ENCODE measurements at places on chromosomes 1 and 21.

- DNase-seq: no peak
These were observed 59.5 kb downstream of the PHACTR4 start for GRCh38 chr1:28428990-28429520.

DNA sequence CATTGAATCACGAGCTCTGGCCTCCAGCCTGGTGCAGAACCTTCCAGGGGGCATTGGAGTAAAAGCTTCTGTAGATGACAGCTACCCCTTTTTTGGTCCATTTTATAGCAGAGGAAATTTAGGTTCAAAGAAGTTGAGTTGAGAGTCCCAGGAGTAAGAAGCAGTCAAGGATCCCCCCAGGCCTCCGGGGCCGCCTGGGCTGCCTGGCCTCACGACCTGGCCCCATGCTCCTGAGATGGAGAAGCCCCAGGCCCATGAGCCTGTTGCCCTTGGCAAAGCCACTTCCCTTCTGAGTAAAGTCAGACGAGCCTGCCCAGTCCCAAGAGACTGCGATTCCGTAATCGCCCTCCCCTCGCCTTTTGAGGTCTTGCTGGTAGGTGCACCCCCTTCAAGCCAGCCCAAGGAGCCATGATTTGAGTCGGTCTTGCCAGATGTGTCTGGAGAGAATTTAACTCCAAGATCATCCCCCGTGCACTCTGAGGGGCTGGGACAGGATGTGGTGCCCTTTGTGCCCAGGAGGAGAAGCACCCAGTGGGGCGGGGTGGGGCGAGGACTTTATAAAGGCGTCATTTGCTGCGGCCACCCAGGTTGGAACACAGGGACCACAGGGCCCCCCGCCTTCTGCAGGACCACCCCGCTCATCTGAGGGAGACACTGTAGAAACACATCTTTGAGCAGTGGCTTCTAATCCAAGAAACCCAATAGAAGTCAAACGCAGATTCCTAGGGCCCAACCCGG, 30.1 kb downstream of the PDE9A start:
- no peak for DNase-seq

- DNase-seq: no peak
These were observed 62.8 kb downstream of the DTL start for GRCh38 chr1:212098310-212098709.

- DNase-seq: no peak
These were observed 61.6 kb downstream of the HS2ST1 start for GRCh38 chr1:86975993-86976550.
